Fibroblast of lung (primary cell): ENCODE measurements at places on chromosomes 11 and 22. TPM values are rescaled to one million over a fixed set of nuclear protein-coding genes. Genes with fewer than 3 reads are reported as not detected.

The MFNG gene
- total RNA-seq, result under 0.01 TPM in 1 of 2 replicates, not detected in the other

The OR52I1 gene
- total RNA-seq, result not detected in 2 replicates

The MIOX gene
- under 0.01 and 0.17 TPM in 2 replicates for total RNA-seq

DNA sequence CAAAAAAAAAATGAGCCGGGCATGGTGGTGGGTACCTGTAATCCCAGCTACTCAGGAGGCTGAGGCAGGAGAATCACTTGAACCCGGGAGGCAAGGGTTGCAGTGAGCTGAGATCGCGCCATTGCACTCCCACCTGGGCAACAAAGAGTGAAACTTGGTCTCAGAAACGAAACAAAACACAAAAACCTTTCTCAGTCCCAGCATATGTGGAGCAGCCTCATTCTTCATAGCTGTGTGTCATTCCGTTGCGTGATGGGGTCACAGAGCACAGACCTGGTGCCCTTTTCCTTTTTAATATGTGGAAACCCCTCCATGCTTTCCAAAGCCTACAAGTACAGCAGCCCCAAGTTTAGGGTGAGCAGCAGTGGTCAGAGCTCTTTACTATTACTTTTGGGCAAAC lies 13.7 kb downstream of the PEX26 start:
- H3K4me1 ChIP-seq, result no peaks in the 10 kb centered on the region
- H3K27ac ChIP-seq, result peak overlapping the region; percentile 86
- no peak for DNase-seq
- peak overlapping the region; percentile 31 for H3K4me3 ChIP-seq
- H3K27me3 ChIP-seq, result no peaks in the 10 kb centered on the region

DNA sequence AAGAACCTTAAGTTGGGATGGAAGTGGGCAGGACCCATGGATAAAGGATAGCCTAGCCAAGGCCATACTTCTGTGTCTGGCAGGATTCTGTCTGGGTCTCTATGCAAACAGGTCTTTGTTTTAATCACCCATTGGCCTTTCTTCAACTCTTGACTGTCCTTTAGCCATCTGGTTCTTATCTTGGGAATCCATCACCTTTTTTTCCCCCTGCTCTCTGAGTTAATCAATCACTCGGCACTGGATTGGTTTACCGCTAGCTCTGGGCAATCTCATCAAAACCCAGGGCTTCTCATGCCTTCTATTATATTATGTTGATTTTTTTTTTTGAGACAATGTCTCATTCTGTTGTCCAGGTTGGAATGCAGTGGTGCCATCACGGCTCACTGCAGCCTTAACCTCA lies 1.8 kb upstream of the RNF169 start:
- H3K27me3 ChIP-seq, result no peaks in the 10 kb centered on the region
- no peaks in the 10 kb centered on the region for H3K36me3 ChIP-seq
- no peak overlapping the region for H3K4me3 ChIP-seq
- no peak for DNase-seq
- H3K4me1 ChIP-seq, result peaks cover 6% of the 10 kb centered on the region

DNA sequence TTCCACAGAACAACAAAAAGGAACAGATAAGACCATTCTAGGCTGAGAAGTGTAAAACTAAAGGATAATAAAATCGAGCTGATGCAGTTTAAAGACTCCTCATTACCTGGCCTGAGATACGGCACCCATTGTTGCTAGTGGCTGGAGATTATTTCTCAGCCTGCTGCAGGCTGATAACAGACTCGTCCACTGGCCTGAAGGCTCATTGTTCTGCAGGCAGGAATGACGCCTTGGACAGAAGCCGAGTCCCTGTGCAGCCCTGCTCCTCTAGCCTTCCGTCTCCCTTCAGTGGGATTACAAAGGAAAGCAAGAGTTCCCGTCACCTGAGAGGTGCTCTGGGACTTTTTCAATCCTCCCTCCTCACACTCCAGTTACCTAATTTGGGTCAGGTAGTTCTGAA lies 1065.3 kb downstream of the OPCML start:
- no peak overlapping the region for H3K4me3 ChIP-seq
- H3K27ac ChIP-seq, result no peak overlapping the region
- no peaks in the 10 kb centered on the region for H3K4me1 ChIP-seq
- no peaks in the 10 kb centered on the region for H3K36me3 ChIP-seq
- no peaks in the 10 kb centered on the region for H3K27me3 ChIP-seq
- DNase-seq, result no peak

DNA sequence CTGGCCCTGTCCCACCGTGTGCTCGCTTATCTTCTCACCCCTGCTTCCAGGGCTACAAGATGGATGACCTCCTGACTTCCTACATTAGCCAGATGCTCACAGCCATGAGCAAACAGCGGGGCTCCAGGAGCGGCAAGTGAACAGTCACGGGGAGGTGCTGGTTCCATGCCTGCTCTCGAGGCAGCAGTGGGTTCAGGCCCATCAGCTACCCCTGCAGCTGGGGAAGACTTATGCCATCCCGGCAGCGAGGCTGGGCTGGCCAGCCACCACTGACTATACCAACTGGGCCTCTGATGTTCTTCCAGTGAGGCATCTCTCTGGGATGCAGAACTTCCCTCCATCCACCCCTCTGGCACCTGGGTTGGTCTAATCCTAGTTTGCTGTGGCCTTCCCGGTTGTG lies 86.5 kb downstream of the MYO7A start:
- no peak overlapping the region for H3K4me3 ChIP-seq
- H3K36me3 ChIP-seq, result no peaks in the 10 kb centered on the region
- peaks cover 11% of the 10 kb centered on the region for H3K27me3 ChIP-seq
- H3K4me1 ChIP-seq, result no peaks in the 10 kb centered on the region
- no peak overlapping the region for H3K27ac ChIP-seq
- no peak for DNase-seq

GRCh38 chr11:95154514-95154913 lies 64.9 kb downstream of the ENDOD1 start:
- peaks cover 2% of the 10 kb centered on the region for H3K4me1 ChIP-seq
- DNase-seq, result peak; percentile 42
- no peaks in the 10 kb centered on the region for H3K36me3 ChIP-seq
- no peak overlapping the region for H3K4me3 ChIP-seq

- no peaks in the 10 kb centered on the region for H3K27me3 ChIP-seq
- H3K27ac ChIP-seq, result no peak overlapping the region
- no peaks in the 10 kb centered on the region for H3K36me3 ChIP-seq
- peak; percentile 63 for DNase-seq
Measured at GRCh38 chr11:124310721-124311120, 3.0 kb downstream of the OR8D1 start.

GRCh38 chr11:43367382-43368178 lies 8.9 kb downstream of the TTC17 start:
- H3K27me3 ChIP-seq, result no peaks in the 10 kb centered on the region
- no peaks in the 10 kb centered on the region for H3K36me3 ChIP-seq
- peak overlapping the region; percentile 16 for H3K4me3 ChIP-seq
- H3K4me1 ChIP-seq, result peaks cover 11% of the 10 kb centered on the region

DNA sequence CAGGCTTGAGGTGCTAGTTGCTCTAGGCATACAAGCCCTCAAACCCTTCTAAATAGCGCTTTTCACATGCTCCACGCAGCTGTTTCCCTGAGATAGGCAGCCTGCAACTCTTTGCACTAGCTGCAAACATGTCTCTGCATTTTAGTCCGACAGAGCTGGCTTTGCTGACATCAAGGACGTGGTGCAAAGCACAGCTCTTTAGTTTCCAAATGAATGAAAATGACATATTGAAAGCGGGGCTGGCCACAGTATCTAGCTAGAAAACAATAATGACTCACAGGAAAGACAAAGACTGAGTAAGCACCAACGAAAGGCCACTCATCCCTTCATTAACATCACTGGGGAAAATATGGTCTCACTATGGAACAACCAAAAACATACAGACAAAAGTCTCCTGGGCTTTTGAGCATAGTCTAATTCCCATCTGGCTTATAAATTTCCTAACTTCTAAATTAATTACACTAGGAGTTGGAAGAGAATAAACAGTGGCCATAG lies 15.3 kb upstream of the ZC3H12C start:
- peak; percentile 56 for DNase-seq
- H3K36me3 ChIP-seq, result no peaks in the 10 kb centered on the region
- H3K4me1 ChIP-seq, result peaks cover 3% of the 10 kb centered on the region
- H3K27me3 ChIP-seq, result no peaks in the 10 kb centered on the region
- H3K4me3 ChIP-seq, result no peak overlapping the region

DNA sequence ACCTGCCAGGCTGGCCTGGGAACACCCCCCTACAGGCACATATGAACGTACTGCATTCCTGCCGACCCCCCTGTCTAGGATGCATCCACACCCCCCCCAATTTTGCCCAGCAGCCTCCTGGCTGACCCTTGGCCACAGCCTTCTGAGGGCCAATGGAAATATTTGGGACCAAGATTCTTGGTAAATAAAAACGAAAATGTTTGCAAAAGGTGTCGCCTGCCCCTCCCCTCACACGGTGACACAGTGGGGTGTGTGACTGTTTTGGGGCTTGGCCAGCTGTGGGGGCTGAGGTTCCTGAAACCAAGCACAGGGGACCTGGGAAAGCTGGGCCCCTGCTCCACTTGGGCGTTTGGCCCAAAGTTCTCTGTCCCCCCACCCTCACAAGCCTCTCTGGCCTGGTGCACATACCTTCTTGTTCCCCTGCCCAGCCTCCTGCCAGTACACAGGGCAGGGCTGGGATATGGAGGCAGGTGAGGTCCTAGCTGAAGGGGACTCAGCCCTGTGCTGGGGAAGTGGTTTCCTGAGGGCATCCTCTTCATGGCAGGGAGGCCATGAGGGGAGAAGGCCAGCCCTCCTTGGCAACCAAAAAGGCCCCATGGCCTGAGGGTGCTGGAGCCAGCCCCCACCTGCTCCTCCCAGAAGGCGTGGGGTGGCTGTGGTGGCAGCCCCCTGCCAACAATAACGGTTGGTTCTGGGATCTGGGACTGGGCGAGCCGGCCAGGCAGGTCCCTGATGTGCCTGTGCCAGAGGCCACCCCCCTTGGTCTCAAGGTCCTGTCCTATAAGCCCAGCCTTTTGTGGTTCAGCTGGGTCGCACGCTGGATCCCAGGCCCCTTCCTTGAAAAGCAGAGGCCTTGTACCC lies 2.1 kb upstream of the CRACR2B start:
- peaks cover 15% of the 10 kb centered on the region for H3K36me3 ChIP-seq
- H3K4me1 ChIP-seq, result peaks cover 21% of the 10 kb centered on the region
- H3K27me3 ChIP-seq, result no peaks in the 10 kb centered on the region
- H3K4me3 ChIP-seq, result no peak overlapping the region
- no peak for DNase-seq

DNA sequence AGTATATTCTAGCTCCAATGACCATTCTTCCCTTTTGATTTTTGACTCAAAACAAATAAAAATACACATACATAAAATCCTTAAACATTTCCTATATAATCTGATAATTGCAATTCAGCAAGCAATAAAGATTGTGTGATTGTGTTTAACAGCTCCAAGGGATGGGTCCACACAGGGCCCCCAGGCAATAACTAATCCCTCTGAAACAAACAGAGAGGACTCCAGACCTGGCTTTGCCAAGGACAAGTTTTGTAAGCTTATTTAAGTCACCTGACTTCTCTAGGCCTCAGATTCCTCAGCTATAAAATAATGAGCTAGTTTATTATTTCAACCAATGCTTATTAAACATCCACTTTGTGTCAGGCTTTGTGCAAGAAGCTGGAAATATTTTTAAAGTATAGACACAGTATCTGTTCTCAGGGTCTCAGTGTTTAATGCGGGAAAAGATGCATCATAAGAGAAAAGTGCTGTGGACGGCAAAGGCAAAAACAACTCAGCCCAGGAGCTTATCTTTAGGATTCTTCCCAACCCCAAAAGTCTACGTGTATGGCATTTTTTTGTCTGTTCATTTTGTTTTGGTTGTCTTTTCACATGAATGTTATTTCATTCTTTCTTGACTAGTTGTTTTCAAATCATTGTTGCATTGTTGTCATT lies 20.1 kb downstream of the FZD4 start:
- DNase-seq, result no peak
- H3K4me3 ChIP-seq, result no peak overlapping the region
- H3K27ac ChIP-seq, result no peak overlapping the region
- H3K27me3 ChIP-seq, result no peaks in the 10 kb centered on the region
- H3K4me1 ChIP-seq, result peaks cover 20% of the 10 kb centered on the region
- H3K36me3 ChIP-seq, result no peaks in the 10 kb centered on the region

DNA sequence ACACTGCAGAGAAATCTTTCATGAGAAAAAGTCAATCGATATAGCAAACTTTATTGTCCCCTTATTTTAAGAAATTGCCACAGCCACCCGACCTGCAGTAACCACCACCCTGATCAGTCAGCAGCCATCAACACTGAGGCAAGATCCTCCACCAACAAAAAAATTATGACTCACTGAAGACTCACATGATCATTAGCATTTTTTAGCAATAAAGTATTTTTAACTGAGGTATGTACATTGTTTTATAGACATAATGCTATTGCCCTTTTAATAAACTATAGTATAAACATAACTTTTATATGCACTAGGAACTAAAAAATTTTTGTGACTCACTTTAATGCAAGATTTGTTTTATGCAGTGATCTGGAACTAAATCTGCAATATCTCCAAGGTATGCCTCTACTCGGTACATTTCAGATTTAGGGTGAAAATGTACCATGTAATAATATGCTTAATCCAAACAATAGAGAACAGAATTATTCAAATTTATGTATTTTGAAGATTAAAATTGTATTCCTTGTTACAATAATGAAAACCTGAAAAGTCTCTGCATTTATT lies 79.2 kb upstream of the CEP126 start:
- H3K4me1 ChIP-seq, result no peaks in the 10 kb centered on the region
- no peak overlapping the region for H3K27ac ChIP-seq
- H3K27me3 ChIP-seq, result no peaks in the 10 kb centered on the region
- no peaks in the 10 kb centered on the region for H3K36me3 ChIP-seq
- no peak for DNase-seq
